Prostate gland (tissue), 2 donors: ENCODE measurements at places on chromosomes 3 and 15.

DNA sequence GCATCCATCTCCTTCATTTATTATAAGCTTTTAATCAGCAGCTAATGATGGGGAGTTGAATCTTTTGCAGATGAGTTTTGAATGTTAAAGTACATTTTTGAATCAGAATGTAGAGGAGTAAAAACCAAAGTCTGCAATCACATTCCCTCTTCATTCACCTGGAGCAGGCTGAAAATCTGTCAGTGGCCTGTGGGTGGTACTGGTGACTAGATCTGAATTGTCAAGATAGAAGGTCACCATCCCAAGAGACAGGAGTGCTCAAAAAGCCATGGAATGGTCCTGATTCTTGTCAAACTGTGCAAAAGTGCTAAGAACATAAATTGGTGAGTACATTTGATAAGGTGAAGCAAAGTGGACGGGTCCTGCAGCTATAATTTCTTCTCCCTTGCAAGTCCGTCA lies 881.3 kb upstream of the NR2F2 start:
- no peak for DNase-seq
- no peak overlapping the region for H3K4me3 ChIP-seq
- no peak overlapping the region for H3K27ac ChIP-seq
- H3K36me3 ChIP-seq, result no peaks in the 10 kb centered on the region
- no peaks in the 10 kb centered on the region for H3K27me3 ChIP-seq

DNA sequence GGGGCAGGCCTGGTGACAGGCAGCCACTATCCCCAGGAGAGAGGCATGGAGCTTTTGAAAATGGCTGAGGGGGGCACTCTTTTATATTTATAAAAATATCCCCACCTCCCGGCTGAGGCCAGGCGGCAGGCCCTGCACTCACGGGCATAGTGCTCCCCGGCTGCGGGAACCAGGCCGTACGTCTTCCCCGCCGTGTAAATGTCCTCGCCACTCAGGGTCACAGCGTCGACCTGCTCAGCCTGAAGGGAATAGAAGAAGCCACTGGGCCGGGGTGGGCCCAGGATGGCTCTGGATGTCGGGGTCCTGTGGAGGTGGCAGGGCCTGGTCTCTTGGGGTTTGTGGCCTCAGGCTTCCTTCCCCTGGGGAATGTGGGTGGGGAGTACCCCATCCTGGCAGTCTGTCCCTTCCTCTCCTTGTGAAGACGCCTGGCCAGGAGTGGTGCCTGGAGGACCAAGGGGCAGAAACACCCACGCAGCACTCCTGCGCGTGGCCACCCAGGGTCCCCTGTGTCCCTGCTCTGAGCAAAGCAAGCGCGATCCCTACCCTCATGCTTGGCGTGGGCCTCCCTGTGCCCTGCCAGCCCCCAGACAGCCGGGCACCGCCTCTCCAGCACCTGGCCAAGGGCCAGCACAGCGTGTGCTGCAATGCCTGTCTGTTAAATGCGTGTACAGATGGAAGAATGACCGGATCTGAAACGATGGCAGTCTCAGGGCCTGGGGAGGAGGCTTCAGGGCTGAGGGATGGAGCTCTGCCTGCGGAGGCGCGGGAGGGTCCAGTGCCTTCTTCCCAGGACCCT lies 18.9 kb downstream of the MELTF start:
- H3K27me3 ChIP-seq, result no peaks in the 10 kb centered on the region
- no peak for DNase-seq
- no peak overlapping the region for H3K4me3 ChIP-seq
- H3K4me1 ChIP-seq, result no peaks in the 10 kb centered on the region

DNA sequence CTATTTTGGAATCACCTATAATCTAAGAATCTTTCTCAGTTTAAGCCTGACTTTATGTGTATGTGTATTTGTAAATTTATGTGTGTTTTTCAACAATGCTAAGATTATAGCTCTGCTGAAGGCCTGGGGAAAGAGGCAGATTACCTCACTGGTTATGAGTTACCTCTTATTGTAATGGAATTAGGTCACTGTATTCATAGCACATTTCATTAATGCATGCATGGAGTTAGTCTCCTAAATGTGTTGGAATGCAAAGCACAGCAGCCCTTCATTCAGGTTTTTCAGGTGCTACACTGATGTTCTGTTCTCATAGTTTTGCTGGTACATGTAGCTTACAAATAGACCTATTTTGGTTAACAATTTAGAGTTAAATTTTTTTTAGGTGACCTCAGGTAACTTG lies 9.5 kb downstream of the GPR87 start:
- no peaks in the 10 kb centered on the region for H3K36me3 ChIP-seq
- no peaks in the 10 kb centered on the region for H3K27me3 ChIP-seq
- H3K4me1 ChIP-seq, result no peaks in the 10 kb centered on the region
- no peak overlapping the region for H3K27ac ChIP-seq
- DNase-seq, result no peak
- no peak overlapping the region for H3K4me3 ChIP-seq

GRCh38 chr3:121431726-121432517 lies 113.9 kb downstream of the POLQ start:
- no peaks in the 10 kb centered on the region for H3K36me3 ChIP-seq
- H3K27ac ChIP-seq, result no peak overlapping the region
- no peak overlapping the region for H3K4me3 ChIP-seq
- DNase-seq, result peak; percentile 4
- no peaks in the 10 kb centered on the region for H3K4me1 ChIP-seq

DNA sequence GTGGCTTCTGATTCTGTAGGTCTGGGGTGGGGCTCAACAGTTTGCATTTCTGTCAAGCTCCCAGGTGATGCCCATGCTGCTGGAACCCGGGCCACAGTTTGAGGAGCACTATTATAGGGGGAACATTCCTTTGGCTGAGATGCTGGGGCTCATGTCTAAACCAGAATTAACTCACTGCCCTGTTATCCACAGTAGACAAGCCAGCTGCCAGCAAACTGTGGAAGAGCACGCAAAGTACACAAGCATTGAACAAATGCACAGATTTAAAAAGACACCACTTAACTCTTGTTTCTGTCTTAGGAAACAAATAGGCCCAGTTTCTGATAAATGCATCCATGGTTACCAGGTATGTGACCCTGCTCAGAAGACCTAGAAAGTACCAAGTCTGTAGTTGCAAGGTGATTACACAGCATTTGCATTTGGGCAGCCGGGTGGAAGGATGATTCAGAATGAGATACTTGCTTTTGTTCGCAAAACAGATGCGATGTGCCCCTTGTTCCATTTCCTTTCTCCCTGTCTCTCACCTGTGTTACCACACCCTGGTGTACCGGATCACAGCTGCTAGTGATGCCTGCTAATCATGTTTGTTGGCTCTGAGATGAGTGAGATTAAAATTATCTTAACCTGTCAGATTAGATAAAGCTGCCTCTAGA lies 12.4 kb downstream of the GYG1 start:
- no peaks in the 10 kb centered on the region for H3K4me1 ChIP-seq
- no peak for DNase-seq
- no peaks in the 10 kb centered on the region for H3K27me3 ChIP-seq
- H3K27ac ChIP-seq, result peak overlapping the region; percentile 30

GRCh38 chr3:42500091-42500490 lies 2.4 kb upstream of the VIPR1 start:
- no peaks in the 10 kb centered on the region for H3K27me3 ChIP-seq
- H3K4me3 ChIP-seq, result no peak overlapping the region
- no peak overlapping the region for H3K27ac ChIP-seq
- H3K4me1 ChIP-seq, result no peaks in the 10 kb centered on the region

DNA sequence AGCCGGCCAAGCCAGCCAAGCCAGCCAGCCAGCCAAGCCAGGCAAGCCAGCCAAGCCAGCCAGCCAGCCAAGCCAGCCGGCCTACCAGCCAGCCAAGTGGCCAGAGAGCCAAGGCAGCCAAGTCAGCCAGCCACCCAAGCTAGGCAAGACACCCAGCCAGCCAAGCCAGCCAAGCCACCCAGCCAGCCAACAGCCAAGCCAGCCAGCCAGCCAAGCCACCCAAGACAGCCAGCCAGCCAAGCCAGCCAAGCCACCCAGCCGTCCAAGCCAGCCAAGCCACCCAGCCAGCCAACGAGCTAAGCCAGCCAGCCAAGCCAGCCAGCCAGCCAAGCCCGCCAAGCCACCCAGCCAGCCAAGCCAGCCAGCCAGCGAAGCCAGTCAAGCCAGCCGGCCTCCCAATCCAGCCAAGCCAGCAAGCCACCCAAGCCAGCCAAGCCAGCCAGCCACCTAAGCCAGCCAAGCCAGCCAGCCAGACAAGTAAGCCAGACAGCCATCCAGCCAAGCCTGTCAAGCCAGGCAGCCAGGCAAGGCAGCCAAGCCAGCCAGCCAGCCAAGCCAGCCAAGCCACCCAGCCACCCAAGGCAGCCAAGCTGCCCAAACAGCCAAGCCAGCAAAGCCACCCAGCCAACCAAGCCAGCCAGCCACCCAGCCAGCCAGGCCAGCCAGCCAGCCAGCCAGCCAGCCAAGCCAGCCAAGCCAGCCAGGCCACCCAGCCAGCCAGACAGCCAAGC lies 200.5 kb downstream of the GOLGA6L6 start:
- peak; percentile 59 for DNase-seq
- H3K4me1 ChIP-seq, result no peaks in the 10 kb centered on the region
- no peak overlapping the region for H3K4me3 ChIP-seq
- no peaks in the 10 kb centered on the region for H3K27me3 ChIP-seq
- no peaks in the 10 kb centered on the region for H3K36me3 ChIP-seq

GRCh38 chr15:66483131-66483566 lies 14.4 kb downstream of the SNAPC5 start:
- H3K4me1 ChIP-seq, result no peaks in the 10 kb centered on the region
- peak; percentile 17 for DNase-seq
- no peaks in the 10 kb centered on the region for H3K36me3 ChIP-seq
- no peaks in the 10 kb centered on the region for H3K27me3 ChIP-seq

GRCh38 chr15:24933716-24934115 lies 21.1 kb upstream of the SNRPN start:
- no peaks in the 10 kb centered on the region for H3K4me1 ChIP-seq
- H3K27me3 ChIP-seq, result no peaks in the 10 kb centered on the region
- H3K4me3 ChIP-seq, result no peak overlapping the region
- H3K36me3 ChIP-seq, result no peaks in the 10 kb centered on the region
- DNase-seq, result no peak

- no peak overlapping the region for H3K27ac ChIP-seq
- no peak for DNase-seq
- H3K27me3 ChIP-seq, result no peaks in the 10 kb centered on the region
- no peak overlapping the region for H3K4me3 ChIP-seq
Observed at GRCh38 chr3:87298111-87298718, 21.8 kb upstream of the POU1F1 start.

DNA sequence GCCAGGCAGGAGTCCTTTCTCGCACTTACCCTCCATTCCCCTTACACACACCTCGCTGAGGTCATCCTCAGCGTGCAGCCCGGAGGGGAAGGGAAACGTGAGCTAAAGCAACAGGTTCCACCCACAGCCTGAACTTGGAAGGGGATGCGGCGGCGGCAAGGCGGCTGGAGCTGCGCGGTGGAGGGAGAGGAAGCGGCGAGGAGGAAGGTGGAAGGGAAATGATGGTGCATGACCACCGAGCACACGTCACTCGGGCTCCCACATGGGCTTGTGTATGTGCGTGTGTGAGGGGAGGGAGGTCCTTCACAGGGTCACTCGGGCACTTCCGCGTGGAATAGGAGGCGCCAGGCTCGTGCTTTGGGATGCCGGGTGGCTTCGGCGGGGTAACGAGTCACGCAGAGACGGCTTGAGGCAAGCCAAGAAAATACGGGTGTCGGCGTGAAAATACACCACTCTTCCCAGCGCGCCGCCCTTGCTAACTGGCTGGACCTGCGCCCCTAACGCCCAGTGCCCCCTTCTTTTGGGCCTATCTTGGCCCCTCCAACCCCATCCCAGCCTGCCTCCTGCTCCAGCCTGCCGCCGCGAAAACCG lies 225.5 kb upstream of the IL12A start:
- H3K27me3 ChIP-seq, result no peaks in the 10 kb centered on the region
- no peaks in the 10 kb centered on the region for H3K36me3 ChIP-seq
- H3K4me3 ChIP-seq, result peak overlapping the region; percentile 59

DNA sequence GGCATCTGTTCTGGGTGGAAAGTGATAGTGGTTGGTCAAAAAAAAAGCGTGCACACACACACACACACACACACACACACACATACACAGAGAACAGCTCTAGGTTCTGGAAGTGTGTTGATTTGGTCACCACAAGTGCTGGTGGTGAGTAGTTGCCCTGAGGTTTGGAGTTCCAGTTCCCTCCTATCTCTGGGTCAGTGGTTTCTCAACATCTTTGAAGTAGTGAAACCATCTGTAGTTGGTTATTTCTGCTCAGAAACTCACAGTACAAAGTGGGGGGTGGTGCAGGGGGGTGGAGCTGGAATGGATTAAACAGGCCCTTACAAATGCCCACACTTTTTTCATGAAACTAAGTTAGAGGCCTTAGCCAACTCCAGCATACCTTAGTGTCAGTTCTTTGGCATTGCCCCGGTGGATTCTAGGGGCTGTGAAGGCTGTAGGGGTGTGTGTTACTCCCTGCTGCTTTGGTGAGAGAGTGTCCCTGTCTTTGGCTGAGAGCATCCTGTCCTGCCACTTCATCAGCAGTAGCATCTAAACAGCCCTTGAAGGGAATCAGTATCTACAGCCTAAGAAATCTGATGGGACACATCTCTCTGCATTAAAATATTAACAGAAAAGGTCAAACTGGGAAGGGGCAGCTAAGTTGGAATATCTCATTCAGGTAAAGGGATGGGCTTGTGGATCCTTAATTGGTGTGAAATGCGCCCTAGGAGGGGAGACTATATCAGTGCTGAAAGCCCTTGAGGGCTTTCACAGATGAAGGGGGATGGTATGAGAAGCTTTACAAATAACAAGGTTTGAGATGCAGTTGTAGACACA lies 20.6 kb downstream of the SMAD3 start:
- H3K27ac ChIP-seq, result no peak overlapping the region
- DNase-seq, result no peak
- no peaks in the 10 kb centered on the region for H3K27me3 ChIP-seq
- H3K36me3 ChIP-seq, result no peaks in the 10 kb centered on the region
- no peak overlapping the region for H3K4me3 ChIP-seq
- H3K4me1 ChIP-seq, result peaks cover 7% of the 10 kb centered on the region

DNA sequence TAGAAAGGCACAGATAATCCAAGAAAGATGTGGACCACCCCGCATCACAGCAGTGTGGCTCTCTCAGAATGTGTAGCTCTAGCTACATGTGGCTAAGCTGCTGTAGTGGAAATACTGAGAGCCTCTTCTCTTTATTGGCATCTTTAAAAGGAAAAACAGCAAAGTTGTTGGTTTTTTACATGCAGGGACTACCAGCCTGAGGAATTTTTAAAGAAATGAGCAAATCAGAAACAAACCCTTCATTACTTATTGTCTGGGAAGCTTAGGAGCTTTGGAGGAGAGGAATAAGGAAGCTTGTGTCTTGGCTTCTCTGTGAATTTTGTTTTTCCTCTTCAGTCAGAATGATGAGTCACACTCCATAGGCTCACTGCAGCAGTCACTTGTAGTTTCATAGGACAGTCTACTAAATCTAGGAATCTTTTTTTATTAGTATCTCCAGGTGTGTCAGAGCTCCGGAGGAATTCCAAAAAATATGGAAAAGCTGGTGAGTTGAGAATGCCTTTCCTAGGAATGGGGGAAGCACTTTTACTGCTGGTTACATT lies 27.5 kb downstream of the POLG start:
- H3K4me1 ChIP-seq, result no peaks in the 10 kb centered on the region
- H3K4me3 ChIP-seq, result no peak overlapping the region
- H3K36me3 ChIP-seq, result no peaks in the 10 kb centered on the region
- no peaks in the 10 kb centered on the region for H3K27me3 ChIP-seq
